ENCODE measurements at places on chromosomes 2 and 18.

DNA sequence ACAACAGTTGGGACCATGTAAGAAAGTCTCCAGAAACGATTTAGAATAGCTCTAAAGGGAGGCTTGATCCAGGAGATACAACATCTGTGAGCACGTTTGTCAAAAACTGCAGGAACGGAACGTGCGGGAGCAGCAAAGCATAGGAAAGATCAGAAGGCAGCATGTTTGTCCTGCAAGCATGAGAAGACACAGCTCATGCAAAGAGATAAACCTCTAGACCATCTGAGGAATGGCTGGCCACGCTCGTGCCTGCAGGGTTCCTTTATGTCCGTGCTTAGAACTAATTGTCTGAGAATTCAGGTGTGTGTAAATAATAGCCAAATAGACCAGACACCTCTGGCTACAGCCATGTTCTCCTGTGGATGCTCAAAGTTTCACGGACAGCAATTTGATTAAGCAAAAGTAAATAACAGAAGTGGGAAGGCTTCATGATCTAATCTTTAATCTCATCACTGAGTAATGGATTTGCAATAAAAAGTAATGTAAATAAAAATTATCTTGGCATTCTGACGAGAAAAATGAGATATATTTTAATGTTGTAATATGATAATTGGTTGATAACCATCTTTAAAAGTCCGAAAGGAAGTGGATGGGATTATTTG, 534.8 kb upstream of the CDH7 start:
- DNase-seq: no peak

GRCh38 chr18:58536202-58536516, 92.7 kb downstream of the ALPK2 start:
- no peak for DNase-seq

DNA sequence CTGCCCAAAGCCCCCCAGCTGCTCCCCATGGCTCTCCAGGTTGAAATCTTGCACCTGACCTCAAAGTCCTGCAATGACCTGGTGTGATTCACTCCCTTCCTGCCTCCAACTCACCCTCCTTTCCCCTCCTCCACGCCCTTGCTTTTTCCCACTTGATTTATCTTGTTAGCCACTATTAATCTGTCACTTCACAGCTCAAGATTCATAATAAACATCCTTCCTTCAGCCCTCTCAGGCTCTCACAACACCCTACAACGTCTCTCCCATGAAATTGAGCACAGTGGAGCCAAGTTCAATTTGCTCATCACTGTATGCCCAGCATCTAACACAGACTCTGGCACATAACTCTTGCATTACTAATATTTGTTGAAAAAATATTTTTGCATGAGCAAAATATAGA, 85.6 kb upstream of the SLC35G4 start:
- no peak for DNase-seq

- no peak for DNase-seq
These were observed 54.0 kb downstream of the GATA6 start for GRCh38 chr18:22223254-22223964.

DNA sequence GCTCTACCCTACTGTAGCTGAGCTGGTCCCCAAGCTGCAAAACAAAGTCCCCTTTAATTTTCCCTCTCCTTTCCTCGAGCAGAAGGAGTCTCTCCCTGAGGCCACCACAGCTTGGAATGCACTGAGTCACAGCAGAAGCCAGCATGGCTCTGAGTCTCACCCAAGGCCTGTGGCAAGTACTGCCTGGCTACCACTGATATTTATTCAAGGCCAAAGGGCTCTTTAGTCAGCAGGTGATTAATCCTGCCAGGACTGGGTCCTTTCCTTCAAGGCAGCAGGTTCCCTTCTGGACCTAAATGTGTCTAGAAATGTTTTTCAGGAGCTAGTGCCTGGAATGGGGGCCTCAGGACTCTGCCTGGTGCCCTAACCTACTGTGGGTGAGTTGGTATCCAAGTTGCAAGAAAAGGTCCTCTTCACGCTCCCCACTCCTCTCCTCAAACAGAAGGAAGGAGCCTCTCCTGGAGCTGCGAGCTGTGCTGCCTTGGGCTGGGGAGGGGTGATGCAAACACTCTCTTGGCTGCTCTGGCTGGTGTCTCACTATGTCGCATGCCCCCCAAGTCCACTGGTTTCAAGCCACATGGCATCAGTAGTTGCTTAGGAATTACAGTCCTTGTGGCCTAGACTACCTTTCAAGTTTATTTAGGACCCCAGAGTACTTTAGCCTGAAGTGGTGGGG, 53.4 kb downstream of the CD28 start:
- DNase-seq: no peak

GRCh38 chr2:24844023-24844685, 50.9 kb downstream of the CENPO start:
- no peak for DNase-seq

Data from stimulated activated CD4-positive, alpha-beta T cell treated with anti-CD3 and anti-CD28 coated beads, Interleukin-4, amount 100 ng/mL, for 48 hours (primary cell).